ENCODE measurements at places on chromosomes 7 and 10.

- DNase-seq = no peak
These were observed 84.7 kb upstream of the TMEM168 start for GRCh38 chr7:112874909-112875308.

- DNase-seq = no peak
These were observed 97.2 kb upstream of the INSYN2A start for GRCh38 chr10:127293640-127294039.

DNA sequence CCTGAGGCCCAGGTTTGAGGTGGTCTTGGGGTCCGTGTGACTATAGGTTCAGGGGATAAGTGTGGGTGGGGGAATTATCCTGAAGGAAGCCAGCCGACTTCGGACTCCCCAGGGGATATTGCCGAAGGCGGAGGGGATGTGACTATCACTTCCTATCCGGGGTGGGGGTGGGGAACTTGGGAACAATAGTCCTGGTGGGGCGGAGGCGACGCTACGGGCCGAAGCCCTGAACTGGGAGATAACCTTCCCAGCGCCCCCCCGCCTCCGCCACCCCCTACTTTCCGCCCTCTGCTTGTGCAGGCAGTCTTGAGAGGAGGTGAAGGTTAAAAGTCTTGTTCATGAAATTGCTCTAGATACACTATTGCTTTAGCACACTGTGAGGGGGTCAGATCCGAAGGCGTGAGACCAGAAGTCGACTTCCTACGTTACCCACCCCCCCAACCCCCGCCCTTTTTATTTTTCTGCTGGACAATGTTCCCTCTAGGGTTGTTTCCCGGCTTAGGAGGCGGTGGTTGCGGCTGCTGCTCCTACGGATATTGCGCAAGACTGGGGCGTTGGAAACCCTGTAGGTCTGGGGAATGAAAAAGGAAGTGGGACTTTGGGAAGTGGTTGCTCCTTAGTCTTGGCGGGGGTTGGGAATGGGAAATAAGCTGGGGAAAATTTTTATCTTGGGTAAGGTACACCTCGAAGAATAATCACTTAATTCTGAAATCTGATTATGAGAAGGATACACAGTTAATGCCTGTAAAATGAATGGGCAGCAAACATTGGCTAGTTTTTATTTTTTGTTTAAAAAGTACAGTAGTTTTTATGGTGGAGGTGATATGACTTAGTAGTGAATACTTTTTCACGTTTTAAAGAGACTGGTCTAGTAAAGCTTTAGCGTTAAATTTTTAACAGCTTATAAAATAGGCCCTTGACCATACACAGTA, 1.5 kb downstream of the PTPN12 start:
- DNase-seq = peak; percentile 94

DNA sequence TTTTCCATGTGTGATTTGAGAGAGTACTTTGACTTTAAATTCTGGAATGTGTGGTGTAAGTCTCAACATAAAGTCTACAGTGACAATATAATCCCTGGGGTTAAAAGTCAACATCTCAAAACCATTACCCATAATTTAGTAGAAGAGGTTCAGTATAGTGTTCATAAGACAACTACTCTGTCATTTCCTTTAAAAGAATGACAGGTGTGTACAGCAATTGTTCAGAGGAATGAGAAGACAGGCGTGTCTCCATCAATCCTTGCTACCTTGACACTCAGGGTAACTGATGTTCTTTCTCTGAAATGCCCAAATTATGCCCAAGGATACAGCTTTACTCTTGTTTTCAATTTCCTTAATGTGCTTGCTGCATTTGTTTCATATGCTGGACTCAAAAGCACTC, 256.4 kb downstream of the DYNC1I1 start:
- DNase-seq = no peak

DNA sequence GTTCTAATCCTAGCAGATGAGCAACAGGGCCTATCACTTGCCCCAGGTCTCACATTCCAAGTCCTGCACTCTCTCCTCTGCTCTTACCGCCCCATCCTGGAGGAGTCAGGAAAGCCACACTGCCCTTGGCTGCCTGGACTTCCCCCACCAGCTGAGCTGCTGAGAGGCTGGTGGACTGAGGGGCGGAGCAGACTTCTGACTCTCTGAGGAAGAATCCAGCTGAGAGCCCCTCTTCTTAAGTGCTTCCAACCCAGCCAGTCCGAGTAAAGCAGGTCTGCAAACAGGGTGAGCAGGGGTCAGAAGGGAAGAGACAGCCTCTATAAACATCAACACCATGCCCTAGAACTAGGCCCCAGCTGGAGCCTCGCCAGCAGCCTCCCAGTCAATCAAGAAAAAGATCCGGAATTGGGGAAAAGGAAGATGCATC, 92.4 kb upstream of the TMEM72 start:
- no peak for DNase-seq

DNA sequence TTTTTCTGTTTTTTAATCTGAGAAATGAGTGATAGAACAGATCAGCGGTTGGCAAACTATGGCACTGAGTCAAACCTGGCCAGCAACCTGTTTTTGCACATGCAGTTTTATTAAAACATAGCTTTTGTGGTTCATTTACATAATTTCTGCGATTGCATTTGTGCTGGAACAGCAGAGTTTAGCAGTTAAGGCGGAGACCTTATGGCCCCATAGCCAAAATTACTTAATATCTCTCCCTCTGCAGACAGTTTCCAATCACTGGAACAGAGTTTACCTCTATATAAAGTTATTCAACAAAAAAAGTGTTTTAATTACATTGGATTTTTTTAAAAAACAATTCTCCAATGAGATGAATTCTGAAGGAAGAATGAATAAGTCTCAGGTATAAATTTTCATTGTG, 212.1 kb downstream of the DGKB start:
- DNase-seq = no peak

DNA sequence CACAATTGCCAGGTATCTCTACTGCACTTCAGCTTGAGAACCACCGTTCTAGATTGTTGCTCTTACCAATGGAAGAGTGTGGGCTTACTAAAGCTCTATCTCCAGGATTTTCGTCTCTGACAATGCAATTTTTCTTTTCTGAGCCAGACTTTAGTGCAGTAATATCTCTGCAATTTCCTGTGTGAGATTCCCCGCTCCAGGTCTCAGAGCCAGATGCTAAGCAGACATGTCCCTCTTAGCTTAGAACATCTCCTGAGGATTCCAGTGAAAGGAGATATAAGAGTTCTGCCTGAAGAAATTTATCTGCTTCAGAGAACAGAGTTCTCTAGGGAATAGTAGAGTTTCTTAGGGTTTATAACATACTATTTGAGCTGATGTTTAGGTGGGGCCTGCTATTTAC, 82.0 kb downstream of the SND1 start:
- DNase-seq = peak; percentile 50

DNA sequence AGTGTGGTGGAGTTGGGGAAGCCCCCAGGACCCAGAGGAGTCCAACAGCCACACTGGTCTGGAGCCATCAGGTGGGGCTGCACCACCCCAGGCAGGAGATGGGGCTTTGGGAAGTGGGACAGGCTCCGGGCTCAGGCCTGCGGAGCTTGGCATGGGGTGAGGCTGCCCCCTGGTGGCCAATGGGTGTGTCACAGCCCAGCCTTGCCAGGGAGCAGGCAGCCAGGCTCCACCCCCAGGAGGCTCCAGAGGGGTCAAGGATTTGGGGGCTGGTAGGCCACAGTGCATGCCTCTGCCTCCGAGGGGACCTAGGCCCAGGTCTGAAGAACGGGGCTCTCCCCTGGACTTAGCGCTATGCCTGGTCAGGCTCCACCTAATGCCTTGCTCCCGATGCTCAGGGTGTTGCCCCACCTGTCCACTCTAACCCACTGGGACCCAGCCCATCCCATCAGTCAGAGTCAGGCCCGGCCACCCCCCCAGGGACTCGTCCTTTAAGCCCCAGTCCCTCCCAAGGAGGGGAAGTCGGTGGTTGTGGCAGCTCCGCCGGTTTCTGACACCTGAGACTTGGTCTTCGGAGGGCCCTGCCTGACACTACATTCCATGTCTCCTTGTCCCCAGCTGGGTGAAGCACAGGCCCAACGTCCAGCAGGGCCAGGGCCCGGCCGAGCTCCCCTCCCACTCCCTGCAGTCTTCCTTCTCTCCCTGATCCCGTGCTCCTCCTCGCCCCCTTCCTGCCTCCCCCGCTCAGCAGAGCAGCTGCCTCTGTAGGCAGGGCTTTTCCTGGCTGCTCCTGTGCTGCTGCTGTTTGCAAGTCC, 11.3 kb upstream of the SAMD8 start:
- DNase-seq = peak; percentile 61

GRCh38 chr10:130745821-130746220, 565.7 kb downstream of the TCERG1L start:
- no peak for DNase-seq

DNA sequence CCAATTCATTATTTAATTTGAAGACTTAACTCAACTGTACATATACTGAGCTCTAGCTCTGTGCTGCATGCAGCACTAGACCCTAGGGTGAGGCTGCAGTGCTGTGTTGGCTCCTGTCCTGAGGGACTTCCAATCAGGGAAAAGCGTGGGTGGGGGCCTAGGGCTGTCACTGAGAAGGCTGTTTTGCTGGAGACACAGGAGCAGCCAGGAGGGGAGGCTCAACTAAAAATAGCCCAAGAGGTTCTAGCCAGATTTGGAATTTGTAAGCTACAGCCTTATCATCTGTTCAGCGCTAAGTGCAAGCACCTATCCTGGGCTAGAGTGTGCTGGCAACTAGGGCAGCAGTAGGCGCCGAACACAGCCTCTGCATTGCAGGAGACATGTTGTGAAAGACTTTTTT, 121.1 kb downstream of the VWC2 start:
- no peak for DNase-seq

GRCh38 chr7:120738816-120739215, 119.1 kb downstream of the TSPAN12 start:
- no peak for DNase-seq

DNA sequence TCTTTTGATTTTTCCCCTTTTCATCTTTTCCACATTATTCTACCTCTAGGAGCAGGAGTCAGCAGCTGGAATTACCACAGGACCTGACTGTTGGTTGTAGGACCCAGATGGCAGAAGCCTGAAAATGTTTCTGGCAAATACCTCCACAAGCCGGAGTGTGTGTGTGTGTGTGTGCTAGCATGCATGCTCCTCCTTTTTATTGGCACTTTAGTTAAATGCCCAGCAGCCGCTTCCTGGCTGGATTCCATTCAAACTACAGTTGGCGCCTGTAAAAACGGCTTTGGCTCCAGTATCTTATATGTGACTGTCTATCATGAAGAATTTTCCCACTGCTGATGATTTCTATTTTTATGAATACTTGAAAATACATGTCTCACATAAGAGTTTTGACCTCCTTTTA, 319.7 kb upstream of the SP4 start:
- no peak for DNase-seq

GRCh38 chr10:102744374-102745051, 765 bp downstream of the WBP1L start:
- DNase-seq = no peak

- DNase-seq = no peak
These were observed 1.0 kb downstream of the NT5C2 start for GRCh38 chr10:103192089-103192450.

- DNase-seq = no peak
These were observed 71.5 kb downstream of the CUBN start for GRCh38 chr10:17058093-17058492.

DNA sequence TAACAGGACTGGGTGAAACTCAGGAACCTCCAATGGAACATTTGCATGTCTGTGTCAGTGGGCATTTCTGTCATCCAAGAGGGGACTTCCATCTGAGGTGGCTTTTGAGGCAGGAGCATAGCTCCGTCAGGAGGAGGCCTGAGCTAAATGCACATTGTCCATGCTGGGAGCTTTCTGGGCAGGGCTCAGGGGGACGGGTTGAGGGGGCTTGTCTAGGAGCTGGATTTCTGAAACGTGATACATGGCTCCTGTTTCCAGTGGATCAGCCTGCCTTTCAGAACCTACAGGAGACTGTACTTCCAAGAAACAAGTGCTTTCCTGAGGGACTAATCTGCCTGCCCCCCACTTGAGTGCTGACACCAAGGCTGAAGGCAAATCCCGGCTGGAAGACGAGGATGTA, 40.5 kb upstream of the GDF10 start:
- DNase-seq = no peak

- DNase-seq = no peak
These were observed 64.3 kb downstream of the STEAP1B start for GRCh38 chr7:22435720-22436119.

DNA sequence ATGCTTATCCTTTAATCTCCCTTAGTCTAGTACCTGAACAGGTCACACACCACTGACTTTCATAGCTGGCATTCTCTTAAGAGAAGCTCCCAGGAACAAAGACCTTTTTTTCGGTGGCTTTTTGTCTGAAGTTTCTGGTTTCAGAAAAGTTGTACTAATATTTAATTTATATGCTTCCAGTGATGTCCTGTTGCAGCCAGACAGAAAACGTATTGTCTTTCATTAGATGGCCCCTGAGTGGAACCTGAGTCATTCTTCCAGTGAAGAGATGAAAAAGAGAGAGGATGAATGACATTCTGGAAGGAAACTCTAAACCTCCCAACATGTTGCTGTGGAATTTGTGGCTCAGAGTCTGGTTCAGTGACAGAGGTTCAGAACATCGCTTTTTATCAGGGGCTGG, 274.8 kb upstream of the TAC1 start:
- DNase-seq = no peak

- no peak for DNase-seq
These were observed 72.4 kb upstream of the LOXL4 start for GRCh38 chr10:98340261-98340939.

- DNase-seq = peak; percentile 18
These were observed 20.8 kb downstream of the ACSM6 start for GRCh38 chr10:95214793-95215192.

DNA sequence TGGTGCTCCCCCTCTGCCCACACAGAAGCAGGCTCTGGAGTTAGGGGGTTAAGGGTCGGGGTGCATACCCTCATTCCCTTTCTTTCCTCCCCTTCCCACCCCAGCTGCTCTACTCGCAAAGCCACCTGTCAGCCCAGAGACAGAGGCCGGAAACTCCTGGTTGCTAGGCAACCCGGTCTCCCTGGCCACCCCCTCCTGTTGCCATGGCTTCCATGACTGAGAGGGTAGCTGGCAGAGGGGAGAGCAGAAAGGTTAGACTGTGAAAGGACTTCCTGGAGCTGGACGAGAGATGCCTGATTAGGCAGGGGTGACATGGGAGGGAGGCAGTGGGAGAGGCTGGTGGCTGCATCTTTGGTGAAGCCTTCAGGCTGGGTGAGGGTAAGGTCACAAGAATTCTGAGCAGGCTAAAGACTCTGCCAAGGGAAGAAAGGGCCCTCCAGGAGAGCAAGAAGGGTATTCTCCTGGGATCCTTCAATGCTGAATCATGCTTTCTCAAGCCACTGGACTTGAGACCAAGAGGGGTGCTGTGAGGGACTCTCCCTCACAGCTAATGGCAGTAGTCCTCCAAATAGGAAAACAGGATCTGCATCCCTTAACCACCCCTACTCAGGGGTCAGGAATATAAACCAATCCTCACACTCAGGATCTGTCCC, 5.4 kb downstream of the PSD start:
- DNase-seq = no peak

GRCh38 chr7:138929969-138930368, 51.2 kb downstream of the KIAA1549 start:
- DNase-seq = no peak

DNA sequence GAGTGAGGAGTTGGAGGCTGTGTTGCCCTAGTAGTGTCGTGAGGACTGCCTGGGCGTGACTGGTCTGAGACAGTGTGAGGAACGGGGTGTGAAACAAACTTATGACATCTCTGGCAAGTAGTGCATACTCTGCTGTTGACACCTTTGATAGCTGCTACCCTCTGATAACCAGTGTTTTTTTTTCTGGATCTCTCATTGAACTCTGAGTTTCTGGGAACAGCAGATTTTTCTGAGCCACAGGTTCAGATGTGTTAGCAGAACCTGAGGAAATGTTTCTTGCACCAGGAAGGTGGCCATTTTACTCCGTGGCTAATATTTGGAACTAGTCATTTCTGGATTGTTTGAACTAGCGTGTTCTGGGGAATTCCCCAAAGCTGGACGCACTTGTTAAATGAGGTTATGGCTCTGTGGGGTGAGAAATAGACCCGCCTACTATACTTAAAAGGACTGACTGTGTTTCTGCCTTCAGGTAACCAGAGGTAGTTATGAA, 52.9 kb downstream of the AUTS2 start:
- no peak for DNase-seq

All from fibroblast of skin of abdomen (primary cell).